ENCODE measurements at places on chromosomes 2 and 18. TPM values are rescaled to one million over a fixed set of nuclear protein-coding genes. Genes with fewer than 3 reads are reported as not detected.

Gene ADRA2B
- not detected for total RNA-seq

Gene MFSD6
- 16.2 TPM for total RNA-seq

Gene WDR12
- total RNA-seq = 98.4 TPM

Gene CD8B
- not detected for total RNA-seq

Gene CCDC121
- 1.3 TPM for total RNA-seq

Gene TUBB8B
- not detected for total RNA-seq

Gene APOB
- total RNA-seq = not detected

Gene OR6B2
- total RNA-seq = not detected

Gene UGT1A3
- not detected for total RNA-seq

Gene AFF3
- 2.0 TPM for total RNA-seq

Gene PAX3
- 189 TPM for total RNA-seq

Gene RFTN2
- 2.0 TPM for total RNA-seq

Gene KDM3A
- total RNA-seq = 18.6 TPM

Gene TCF23
- total RNA-seq = not detected

Gene POTEE
- not detected for total RNA-seq

Gene ALPP
- total RNA-seq = not detected

Gene VWA3B
- total RNA-seq = not detected

Gene ACADL
- not detected for total RNA-seq

Gene GCG
- total RNA-seq = not detected

Gene MSTN
- total RNA-seq = 0.15 TPM

Gene MARCHF4
- total RNA-seq = not detected

Gene SIX3
- not detected for total RNA-seq

Gene E2F6
- total RNA-seq = 17.0 TPM

Measured in melanocyte of skin (primary cell).